ENCODE measurements at places on chromosomes 6 and 20. TPM values are rescaled to one million over a fixed set of nuclear protein-coding genes. Genes with fewer than 3 reads are reported as not detected.

HRH3 gene
- total RNA-seq = not detected

MAPK13 gene
- not detected for total RNA-seq

RPS21 gene
- 1,057 TPM for total RNA-seq

SNAI1 gene
- total RNA-seq = 24.2 TPM

AVP gene
- total RNA-seq = not detected

ARHGAP40 gene
- total RNA-seq = 0.06 TPM

RIMS4 gene
- not detected for total RNA-seq

SLC17A2 gene
- total RNA-seq = not detected

FAM184A gene
- not detected for total RNA-seq

CRISP2 gene
- total RNA-seq = not detected

GPLD1 gene
- 0.34 TPM for total RNA-seq

CNBD2 gene
- total RNA-seq = 3.6 TPM

GABBR1 gene
- 2.8 TPM for total RNA-seq

CCDC170 gene
- 0.61 TPM for total RNA-seq

HDGFL1 gene
- not detected for total RNA-seq

ACTR5 gene
- 6.9 TPM for total RNA-seq

PPP1R14C gene
- not detected for total RNA-seq

TBPL1 gene
- 48.2 TPM for total RNA-seq

COL12A1 gene
- 233 TPM for total RNA-seq

SLC52A3 gene
- not detected for total RNA-seq

RUNX2 gene
- 10.3 TPM for total RNA-seq

TNXB gene
- total RNA-seq = not detected

DEFB132 gene
- total RNA-seq = not detected

SGK2 gene
- not detected for total RNA-seq

SIM1 gene
- 1.1 TPM for total RNA-seq

ZC3H12D gene
- not detected for total RNA-seq

LCA5 gene
- total RNA-seq = 10.2 TPM

MYLK4 gene
- total RNA-seq = 0.26 TPM

IMPG1 gene
- total RNA-seq = not detected

OPRM1 gene
- total RNA-seq = not detected

LAMP5 gene
- not detected for total RNA-seq

PSORS1C2 gene
- not detected for total RNA-seq

SERPINB6 gene
- total RNA-seq = 130 TPM

Measured in SJSA1 (cell line).